ENCODE measurements at places on chromosomes 4 and X.

DNA sequence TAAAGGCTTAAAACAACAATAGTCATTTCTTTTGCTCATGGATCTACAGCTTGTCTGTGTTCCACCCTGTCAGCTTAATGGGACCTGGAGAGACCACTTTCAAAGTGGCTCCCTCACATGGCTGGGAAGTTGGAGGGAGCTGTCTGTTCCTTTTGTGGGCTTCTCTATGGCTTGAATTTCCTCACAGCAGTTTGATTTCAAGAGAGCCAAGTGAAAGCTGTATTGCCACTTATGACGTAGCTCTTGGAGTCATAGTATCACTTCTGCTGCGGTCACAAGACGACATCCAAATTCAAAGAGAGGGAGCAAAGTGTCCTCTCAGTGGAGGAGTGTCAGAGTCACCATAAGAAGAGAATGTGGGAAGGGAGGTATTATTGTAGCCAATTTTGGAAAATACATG is 22.7 kb upstream of the ACSL1 start:
- DNase-seq: no peak

DNA sequence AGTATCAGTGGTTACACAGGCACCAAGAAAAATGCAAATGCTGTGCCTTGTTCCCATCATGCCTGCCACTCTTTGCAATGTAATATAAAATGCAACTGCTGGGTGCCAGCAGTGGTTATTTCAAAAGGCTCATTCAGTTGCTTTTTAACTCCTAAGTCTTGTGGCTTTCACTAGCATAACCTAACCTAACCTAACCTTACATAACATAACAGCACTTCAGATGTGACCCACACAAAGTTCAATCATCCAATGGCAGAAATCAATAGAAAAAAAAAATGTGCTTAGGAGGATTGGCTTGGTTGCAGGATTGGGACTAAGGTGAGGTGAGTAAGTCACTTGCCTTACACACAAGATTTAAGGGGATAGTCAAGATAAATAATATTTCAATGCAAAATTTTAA is 60.2 kb upstream of the VMA21 start:
- DNase-seq: no peak

DNA sequence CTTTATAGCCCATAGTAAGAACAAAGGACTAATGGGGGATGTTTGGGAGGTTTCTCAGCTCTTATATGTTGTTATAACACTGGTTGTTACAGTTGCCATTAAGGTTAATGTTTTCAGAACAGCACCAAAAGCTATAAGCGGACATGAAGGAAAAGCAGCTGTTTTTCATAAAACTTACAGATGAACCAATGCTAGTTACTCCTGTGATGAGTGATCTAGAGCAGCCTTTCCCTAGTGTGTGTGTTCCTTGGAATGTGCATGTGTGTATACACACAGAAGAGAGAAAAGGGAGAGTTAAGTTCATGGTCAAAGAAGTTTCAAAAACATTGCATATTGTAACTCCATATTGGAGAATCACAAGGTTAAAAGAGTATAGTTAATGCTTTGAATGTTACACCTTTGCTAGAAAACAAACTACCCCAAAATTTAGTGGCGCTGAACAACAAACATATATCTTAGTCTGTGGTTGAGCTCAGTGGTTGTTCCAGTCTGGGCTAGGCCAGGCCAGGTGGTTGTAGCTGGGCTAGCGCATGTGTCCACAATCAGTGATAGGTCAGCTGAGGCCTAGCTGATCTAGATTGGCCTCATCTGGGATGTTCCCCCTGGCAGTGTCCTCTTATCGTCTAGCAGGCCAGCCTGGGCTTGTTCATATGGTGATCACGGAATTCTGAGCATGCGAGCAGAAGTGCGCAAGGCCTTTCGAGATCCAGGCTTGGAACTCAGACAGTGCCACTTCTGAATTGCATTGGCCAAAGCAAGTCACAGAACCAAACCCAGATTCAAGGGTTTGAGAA is 151.0 kb downstream of the NHS start:
- no peak for DNase-seq

- DNase-seq: no peak
Observed at GRCh38 chrX:151860827-151861226, 51.9 kb upstream of the MAGEA4 start.

GRCh38 chr4:37631551-37631950 is 54.6 kb downstream of the RELL1 start:
- DNase-seq: no peak

GRCh38 chr4:7877176-7877575 is 62.5 kb downstream of the AFAP1 start:
- no peak for DNase-seq

GRCh38 chr4:183797011-183797444 is 108.1 kb upstream of the STOX2 start:
- no peak for DNase-seq

- DNase-seq: no peak
Observed at GRCh38 chr4:7984286-7984925, 44.7 kb upstream of the AFAP1 start.

DNA sequence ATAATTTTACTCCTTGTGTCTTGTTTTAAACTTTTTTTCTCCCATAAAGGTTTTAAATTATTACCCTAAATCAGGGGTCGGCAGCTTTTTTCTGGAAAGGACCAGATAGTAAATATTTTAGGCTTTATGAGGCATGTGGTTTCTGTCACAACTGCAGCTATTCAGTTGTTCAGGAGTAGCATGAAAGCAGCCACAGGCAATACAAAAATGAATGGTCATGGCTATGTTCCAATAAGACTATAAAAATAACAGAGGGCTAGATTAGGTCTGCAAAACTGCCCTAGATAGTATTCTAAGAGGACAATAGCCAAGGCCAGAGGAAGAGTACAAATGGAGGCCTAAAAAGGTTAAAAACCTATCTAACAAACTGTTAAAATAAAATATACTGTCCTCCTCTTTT is 24.6 kb downstream of the HERC5 start:
- no peak for DNase-seq

DNA sequence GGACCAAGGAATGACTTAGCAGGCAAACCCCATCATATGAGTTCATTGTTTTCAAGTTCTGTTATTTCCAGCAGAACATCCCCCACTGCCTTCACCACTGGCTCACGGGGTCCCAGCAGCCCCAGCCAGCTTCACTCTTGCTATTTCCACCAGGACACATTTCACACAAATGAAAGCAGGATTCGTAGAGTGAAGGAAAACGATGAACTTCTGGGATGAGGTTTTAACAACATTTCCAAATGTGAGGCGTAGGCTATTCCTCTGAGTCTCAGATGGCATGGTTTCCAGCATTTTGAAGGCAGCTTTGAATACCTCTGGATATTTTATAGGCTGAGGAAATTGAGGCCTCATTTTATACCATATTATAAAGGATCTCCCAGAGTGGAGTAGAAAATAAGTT is 32.9 kb upstream of the EGFL6 start:
- no peak for DNase-seq

DNA sequence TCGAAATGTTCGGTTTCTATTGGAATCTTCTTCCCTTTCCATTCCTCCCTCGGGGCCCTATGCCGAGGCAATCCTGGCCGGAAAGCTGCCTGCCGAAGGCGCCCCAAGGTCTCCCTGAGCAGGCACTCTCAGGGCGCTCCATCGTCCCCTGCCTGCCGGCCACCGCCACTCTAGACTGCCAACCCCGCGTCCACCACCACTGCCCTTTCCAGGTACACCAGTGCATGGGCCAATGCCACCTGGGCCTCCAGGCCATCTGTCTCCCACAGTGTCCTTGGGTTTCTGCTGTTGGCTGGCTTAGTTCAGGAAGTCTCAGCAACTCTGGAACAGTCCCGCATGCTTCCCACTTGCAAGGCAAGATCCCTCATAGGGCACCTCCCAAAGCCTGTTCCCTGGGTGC is 14.6 kb downstream of the CTAG1A start:
- no peak for DNase-seq

DNA sequence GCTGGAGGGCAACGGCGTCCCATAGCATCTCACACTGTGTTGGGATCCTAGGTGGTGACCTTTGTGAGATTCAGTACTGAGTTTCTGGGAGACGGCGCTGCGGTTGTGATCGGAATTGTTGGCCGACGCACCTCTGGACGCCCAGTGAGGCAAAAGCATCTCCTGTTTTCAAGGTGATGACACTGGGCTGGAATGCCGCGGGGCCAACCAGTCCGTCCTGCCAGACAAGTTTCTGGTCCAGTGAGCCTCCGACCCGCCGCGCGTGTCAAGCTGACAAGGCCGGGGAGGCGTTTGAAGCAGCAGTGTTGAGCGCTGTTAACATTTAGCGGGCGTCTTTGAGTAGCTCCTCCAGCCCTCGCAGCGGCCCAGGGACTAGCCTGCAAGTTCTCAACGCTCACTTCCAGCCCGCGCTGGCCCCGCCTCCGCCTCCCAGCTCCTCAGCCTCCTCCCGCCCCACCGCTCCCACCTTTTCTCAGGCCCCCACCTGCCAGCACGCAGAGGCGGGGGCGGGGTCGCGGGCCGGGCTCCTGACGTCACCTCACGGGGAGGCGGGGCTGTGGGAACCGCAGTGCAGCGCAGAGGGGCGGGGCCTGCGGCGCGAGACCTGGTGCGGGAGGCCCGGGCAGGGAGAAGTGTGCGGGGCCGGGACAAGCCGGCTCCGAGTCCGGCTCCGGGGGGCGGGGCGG is 482 bp upstream of the CDS1 start:
- peak; percentile 88 for DNase-seq

DNA sequence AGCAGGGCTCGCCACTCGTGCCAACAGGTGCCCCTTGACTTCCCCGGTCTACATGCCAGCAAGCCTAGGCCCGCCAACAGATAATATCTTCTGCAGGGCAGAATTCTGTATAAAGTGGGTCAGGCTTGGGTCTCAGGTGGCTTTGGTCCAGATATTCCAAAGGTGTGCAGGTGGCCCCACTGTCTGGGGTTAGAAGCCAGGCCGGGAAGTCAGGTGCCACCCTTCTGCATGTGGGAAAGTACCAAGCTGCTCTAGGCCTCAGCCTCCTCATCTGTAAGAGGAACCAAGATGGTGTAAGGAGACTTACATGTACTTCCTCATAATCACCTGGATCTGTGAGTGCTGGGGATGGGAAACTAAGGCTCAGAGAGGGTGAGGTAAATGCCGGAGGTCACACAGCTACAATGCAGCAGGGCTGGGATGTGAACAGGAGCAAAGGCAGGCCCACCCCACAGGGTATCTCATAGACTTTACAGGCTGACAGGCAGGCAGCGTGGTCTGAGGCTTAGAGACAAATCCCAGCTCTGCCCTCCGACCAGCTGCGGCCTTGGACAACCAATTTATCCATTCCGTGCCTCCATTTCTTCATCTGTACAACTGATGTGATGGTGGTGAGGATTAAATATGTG is 35.9 kb downstream of the WDR1 start:
- DNase-seq: no peak

GRCh38 chr4:141307241-141307689 is 86.6 kb downstream of the ZNF330 start:
- peak; percentile 15 for DNase-seq

DNA sequence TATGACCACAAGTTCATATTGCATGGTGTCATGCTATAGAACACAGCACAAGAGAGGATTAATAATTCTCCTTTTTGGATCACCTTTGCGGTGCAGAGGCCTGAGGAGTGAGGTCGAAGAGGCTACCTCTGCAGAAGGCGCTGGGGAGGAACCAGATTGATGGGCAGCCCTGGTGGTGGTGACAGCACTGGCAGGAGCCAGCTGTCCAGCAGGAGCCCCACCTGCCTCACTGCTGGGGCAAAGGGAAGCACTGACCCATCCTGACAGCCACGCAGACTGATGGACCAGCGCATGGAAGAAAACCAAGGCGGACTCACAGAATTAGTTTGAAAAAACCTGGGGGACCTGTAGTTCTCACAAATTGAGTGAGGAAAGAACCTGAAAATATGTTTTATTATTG is 50.9 kb downstream of the COX18 start:
- DNase-seq: no peak

DNA sequence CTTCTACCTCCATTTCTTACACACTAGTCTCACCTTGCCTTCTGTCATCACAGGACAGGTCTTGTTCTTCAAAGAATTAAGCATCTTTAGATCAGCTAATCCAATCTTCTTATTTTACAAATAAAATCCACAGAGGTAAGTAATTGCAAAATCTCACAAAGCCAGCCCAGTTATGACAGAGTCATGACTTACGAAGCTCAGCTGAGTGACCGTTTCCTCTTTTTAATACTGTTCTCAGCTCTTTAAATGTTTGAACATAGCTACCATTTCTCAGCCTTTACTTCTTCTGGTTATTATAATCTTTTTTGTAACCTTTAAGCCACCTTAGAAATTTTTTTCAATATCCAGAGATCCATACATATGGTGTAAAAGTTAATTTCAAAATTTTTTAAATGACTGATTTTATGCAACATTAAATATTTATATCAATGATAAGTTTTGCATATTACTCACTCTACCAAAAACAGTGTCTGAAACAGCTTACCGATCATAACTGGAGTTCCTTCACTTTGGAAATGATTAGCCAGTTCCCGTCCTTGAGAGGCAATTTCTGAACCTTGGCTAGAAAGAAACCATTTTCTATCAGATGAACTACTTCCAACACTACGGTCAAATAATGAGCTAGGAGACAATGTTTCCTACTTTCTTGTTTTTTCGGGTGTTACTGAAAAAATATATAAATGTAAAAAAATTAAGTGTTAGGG is 8.8 kb downstream of the ANKRD37 start:
- DNase-seq: no peak

DNA sequence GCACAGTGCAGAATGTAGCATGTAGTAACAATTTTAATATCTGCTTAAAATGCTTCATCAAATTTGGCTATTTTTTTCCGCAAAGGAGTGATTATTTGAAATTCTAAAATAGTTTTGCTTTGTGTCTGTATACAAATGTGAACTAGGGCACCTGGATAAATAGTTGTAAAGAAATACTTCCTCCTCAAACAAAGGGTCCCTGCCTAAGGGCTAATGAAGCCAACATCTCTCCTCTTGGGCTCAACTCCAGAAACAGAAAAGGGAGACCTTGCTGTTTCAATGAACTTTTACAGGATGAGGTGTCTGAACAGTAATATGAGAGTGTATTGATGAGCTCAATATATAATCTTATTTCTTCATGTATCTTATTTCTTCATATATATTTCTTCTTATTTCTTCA is 30.8 kb upstream of the SCOC start:
- DNase-seq: no peak

DNA sequence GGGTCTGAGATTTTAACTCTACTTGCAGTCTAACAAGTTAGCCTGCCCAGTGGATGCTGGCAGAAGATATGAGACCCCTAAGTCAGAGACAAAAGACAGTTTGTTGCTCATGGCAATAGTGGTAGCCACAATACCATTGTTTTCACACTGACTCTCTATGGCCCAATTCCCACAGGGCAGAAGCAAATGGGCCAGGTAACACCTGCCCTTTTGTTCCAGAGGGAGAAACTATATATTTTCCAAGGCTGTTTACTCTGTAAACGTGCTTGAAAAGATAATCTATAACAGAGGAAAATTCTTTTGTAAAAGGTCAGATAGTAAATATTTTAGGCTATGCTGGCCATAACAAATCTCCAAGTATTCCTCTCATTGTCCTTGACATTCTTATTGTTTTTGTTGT is 57.2 kb upstream of the NPNT start:
- DNase-seq: no peak

GRCh38 chrX:10041383-10041782 is 74.2 kb downstream of the CLDN34 start:
- no peak for DNase-seq
